IgD-negative memory B cell (primary cell): ENCODE measurements at places on chromosomes 4 and X. TPM values are rescaled to one million over a fixed set of nuclear protein-coding genes. Genes with fewer than 3 reads are reported as not detected.

ART3 gene
- not detected for polyA plus RNA-seq

CT45A5 gene
- not detected for polyA plus RNA-seq

NUP62CL gene
- 3.1 TPM for polyA plus RNA-seq

HSFX2 gene
- 0.16 TPM for polyA plus RNA-seq

SUV39H1 gene
- 8.6 TPM for polyA plus RNA-seq
